Amygdala (tissue), 56 donors: ENCODE measurements at places on chromosomes 3 and 15.

- no peak for DNase-seq
These were observed 91.1 kb downstream of the TBL1XR1 start for GRCh38 chr3:177106184-177106583.

DNA sequence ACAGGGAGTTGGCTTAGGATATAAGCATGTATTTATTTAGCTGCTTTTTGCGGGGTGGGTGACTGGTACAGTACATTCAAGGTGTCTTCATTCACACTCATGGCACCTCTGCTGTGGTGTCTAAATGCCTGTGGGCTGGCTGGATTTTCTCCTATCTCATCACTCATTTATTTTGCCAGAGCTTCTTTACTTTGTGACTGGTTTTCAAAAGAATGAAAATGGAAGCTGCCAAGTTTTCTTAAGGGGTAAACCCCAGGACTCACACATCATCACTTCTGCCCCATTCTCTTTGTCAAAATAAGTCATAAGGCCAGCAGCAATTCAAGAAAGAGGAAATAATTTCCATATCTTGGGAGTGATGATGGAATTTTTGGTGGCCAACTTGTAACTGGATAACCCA, 493.4 kb upstream of the ALCAM start:
- DNase-seq: no peak

GRCh38 chr3:11604139-11604892, 39.4 kb downstream of the VGLL4 start:
- DNase-seq: no peak

DNA sequence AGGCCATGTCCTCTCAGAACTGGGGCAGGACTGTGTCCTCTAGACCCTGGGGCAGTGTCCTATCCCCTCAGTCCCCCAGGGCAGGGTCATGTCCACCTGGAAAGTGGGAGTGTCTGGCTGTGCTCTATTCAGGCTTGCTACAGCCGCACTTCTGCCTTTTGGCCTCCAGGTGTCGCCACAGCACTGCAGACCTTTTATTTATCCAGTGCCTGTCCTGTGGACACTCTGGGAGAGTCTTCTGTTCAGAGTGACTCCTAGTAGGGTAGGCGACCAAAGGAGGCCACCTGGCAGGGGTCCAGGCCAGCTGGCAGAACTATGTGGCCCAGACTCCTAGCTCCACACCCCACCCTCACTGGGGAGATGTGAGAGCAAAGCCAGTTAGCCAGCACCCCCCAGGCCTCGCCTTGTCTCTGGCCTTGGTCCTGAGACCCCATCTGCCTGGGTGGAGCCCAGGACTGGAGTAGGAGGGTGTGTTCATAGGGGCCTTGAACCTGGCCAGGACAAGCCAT, 3.9 kb downstream of the TMIE start:
- DNase-seq: peak; percentile 56

DNA sequence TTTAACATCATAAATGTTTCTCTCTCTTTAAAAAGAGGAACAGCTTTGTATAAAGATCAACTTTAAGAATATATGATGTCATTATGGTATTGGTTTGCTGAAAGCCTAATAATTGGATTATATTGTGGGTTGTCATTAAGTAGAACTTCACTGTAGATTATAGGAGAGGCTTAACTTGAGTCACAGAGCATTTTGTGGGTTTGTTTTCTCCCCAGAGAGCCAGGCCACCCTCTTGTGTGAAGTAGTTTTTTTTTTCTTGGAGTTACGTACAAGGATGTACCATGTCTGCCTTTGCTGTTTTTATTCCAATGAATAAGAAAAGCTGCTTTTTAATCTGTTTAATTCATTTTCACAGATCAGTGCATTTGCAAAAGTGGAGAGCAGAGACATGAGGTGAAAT, 354.8 kb upstream of the TBL1XR1 start:
- no peak for DNase-seq

- DNase-seq: no peak
These were observed 721 bp downstream of the ADAMTS7 start for GRCh38 chr15:78810362-78811123.

DNA sequence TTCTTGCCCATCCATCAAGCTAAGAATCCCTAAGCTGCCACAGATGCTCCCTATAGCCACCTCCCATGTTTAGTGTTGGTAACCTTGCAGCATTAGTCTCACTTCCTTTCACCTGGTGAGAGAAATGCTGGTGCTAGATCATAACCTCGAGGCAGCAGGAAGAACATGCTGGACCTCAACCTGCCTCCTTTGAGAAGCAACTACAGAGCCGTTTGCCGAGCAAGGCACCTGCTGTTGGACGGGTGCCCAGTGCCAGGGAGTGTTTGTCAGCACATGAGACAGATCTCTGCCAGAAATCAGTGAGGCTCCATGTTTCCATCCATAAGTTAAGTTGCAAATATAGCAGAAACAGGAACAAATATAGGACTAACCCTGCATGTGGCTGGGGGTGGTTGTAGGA, 955.7 kb downstream of the TUSC7 start:
- DNase-seq: no peak

DNA sequence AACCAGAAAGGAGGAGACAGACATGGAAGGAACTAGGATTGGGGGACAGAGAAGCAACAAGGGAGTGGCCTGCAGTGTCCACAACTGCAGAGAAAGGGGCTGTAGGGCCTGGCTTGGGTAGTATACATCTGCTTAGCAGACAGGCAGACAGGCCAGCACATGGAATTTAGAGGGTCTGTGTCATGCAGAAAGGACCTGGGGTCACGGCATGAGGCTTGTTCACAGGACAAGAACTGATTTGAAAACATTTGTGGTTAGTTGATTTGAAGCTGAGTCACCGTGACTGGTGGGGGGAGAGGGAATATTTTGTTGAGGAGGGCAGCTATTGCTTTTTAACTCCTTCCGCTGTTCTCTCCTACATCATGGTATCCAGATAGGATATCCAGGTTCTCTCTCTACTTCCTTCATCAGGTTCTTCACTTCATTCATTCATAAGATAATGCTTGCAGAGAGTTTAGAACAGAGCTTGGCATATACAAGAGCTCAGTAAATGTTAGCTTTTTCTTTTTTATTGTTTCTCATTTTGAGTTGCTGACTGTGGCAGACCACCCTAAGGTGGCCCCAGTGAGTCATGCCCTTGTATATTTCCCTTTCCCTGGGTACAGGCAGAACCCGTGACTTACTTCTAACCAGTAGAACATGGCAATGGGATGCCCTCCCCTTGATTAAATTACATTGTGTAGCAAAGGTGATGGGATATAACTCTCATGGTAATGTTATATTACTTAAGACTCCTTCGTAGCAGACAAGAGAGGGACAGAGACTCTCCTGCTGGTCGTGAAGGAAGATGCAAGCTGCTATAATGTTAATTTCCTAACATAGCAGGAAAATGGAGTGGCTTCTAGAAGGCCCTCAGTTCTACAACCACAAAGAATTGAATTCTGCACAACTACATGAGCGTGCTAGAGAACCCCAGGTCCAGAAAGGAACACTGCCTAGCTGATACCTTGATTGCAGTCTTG, 95.0 kb upstream of the NMNAT3 start:
- no peak for DNase-seq

- DNase-seq: no peak
These were observed 14.3 kb downstream of the BCL2L10 start for GRCh38 chr15:52098323-52098722.

DNA sequence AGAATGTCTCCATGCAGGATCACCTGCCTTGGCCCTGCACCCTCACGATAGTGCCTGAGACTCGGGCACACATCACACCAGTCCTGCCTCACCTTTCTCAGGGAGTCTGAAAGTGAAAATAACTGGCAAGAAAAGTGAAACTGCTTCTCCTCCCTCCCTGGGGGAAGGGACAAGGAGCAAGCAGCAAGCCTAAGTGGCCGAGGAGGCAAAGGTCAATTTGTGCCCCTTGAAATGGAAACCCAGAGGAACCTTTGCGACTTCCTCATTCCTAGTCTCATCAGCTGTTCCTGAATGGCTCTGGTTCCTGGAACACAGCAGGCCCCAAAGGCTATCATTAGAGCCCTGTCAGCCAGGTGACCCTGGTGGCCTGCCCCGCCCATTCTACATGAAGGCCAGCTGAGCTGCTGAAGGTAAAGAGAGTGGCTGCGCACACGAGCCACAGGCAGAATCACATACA, 28.0 kb upstream of the SLCO2A1 start:
- DNase-seq: no peak

DNA sequence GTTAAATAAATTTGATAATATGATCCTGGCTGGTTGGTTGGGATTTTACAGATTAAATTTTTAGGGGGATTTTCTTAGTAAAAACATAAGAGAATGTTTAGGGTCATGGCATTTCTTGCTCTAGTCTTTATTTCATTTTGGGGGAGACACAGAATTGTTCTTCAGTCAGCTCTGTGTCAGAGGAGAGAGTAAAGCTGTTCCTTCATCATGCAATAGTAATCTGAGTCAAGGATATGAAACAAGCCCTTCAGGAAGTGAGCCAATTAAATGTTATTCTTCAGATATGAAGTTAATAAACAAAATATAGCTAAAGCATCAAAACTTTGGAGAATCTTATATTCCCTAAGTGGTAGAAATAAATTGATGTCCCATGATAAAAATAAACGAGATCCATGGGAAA, 22.9 kb upstream of the SLC4A7 start:
- no peak for DNase-seq

GRCh38 chr3:174023421-174023820, 625.9 kb downstream of the NLGN1 start:
- no peak for DNase-seq

- no peak for DNase-seq
These were observed 97.4 kb downstream of the WNT7A start for GRCh38 chr3:13782501-13782900.

- DNase-seq: no peak
These were observed 42.6 kb downstream of the ADAMTS9 start for GRCh38 chr3:64645243-64645642.

DNA sequence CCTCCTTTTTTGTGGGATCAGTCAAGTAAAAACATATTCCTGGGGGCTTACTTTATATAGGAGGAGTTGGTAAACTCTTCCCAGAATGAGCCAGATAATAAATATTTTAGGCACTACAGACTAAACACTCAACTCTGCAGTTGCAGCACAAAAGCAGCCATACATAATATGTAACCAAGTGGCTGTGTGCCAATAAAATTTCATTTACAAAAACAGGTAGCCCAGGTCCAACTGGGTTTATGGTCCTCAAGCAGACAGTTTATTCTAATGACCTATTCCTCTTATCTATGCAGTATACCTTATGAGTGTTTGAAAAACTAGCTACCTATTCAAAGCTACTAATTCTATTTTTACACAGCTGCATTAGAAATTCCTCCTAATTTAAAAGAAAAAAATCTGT, 61.8 kb downstream of the FAIM start:
- DNase-seq: no peak

DNA sequence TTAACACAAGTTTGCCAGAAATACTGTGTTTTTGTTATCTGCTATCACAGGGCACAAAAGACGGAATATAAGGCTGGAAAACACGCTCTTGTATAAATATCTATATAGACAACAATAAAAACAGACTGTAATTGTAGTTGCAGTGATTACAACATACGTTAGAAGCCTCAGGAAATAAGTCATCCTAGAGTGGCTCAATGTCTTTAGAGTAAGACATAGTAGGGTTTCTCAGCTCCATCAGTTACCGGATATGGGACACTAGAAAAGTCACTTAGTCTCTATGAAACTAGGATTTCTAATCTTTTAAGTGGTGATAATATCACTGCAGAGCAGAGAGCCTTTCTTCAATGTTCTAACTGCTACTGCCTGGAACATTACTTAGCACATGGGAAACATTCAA, 208.8 kb downstream of the STAG1 start:
- no peak for DNase-seq

- no peak for DNase-seq
These were observed 18.0 kb upstream of the NEO1 start for GRCh38 chr15:73034221-73034620.

DNA sequence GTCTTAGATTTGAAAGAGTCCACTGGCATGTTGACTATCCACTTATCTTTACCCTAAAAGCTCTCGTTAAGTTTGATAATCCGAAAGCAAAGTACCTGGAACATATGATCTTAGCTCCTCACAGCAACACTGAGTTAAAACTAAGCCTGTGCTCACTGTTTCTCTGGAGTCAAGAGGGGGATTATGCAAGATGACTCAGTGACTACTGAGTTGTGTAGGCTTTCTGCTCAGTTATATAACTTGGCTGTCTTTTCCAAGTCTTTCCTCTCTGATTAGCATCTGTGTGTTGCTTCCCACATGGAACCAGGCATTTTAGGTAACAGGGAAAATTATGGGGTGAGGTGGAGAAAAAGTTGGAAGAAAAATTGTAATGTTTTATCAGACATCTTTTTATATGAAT, 31.2 kb upstream of the MYO5C start:
- DNase-seq: no peak

GRCh38 chr3:28791713-28792255, 443.2 kb upstream of the AZI2 start:
- no peak for DNase-seq

DNA sequence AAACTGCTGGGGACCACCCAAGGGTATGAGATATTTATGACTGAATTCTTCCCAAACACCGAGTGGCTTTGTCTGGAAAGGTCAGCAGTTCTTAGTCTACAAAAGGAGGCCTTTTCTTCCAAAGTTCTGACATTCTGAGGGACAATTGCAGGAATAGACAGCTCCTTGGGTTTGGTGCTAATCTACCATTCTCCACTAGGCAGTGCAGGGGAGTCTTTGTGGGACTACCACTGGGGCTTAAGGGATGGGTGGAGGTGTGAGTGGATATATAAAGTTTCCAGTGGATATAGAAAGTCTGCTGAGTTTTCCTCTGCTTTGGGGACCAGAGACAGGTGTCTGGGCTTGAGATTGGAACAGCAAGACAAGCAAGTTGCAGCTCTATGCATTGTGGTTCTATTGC, 62.7 kb downstream of the EXOG start:
- DNase-seq: no peak

DNA sequence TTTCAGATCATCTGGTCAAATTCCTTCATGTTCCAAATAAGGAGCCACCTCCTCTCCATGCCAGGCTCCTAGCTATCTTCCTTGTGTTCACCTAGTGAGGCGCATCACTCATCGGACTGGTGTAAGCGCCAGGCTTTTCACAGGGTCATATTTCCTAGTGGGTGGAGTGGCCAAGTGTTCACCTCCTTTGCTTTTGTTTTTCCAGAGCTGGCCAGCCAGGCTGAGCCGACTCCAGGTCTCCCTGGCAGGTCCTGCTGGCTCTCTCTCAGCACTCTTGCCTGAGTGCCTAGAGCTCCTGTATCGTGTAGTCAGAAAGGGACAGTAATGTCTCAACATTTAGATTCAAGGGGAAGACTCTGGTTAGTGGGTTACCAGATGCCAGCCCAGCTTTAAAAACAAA, 31.0 kb downstream of the HEG1 start:
- DNase-seq: no peak
